ENCODE measurements at places on chromosomes 7 and 10.

DNA sequence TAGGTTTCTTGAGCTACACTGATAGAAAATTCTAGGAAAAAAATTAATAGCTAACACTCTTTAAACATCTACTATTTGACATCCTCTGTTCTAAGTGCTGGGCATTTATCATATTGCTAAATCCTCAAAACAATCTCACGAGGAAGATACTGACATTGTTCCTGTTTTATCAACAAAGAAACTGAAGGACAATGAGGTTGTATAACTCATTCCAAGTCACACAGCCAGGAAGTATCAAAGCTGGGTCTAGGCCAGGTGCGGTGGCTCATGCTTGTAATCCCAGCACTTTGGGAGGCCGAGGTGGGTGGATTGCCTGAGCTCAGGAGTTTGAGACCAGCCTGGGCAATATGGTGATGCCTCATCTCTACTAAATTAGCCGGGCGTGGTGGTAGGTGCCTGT lies 51.6 kb upstream of the IL6 start:
- DNase-seq, result no peak

DNA sequence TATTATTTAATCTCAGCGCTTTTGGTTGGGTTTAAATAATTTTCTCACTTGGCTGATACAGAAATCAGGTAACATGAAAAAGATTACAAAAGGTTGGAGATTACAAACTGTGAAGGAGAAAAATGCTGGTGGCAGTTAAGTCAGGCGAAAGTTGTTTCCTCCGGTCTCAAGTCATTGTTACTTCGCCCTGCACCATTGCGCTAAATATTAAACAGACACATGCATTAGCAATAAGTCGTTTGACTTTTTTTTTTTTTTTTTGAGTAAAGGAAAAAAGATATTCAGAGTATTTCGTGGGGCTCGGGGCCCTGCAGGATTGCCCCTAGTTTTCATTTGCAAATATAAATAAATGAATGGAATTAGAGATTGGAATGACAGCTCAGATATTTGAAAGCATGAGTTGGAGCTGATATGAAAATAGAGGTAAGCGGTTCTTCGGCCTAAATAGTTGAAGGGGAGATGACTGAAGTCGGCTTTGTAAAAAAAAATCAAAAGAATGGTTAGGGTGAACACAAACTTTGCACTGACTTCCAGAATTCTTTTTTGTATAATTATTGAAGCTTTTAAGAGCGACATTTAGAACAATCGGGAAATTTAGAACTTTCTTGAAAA lies 914 bp downstream of the SDHAF3 start:
- no peak for DNase-seq

- DNase-seq, result no peak
These were observed 228.2 kb downstream of the AHR start for GRCh38 chr7:17526621-17527020.

- DNase-seq, result no peak
These were observed 566.0 kb upstream of the FOXK1 start for GRCh38 chr7:4115941-4116610.

DNA sequence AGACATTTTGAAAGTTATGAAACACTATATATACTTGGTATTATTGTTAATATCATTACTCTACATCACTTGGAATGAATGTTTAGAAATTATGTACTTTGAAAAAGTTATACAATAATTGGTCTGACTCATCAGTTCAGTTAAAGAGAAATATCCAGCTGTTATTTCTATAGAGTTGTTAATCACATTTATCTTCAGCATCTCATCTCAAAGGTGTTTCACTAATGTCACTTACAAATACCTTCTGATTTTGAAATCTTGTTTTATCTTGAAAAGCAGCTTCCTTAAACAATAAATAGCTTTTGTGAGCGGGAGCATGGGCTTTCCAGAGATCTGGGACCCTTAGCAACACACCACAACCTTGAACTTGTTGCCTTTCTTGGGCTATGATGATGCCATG lies 205.2 kb downstream of the PCLO start:
- no peak for DNase-seq

DNA sequence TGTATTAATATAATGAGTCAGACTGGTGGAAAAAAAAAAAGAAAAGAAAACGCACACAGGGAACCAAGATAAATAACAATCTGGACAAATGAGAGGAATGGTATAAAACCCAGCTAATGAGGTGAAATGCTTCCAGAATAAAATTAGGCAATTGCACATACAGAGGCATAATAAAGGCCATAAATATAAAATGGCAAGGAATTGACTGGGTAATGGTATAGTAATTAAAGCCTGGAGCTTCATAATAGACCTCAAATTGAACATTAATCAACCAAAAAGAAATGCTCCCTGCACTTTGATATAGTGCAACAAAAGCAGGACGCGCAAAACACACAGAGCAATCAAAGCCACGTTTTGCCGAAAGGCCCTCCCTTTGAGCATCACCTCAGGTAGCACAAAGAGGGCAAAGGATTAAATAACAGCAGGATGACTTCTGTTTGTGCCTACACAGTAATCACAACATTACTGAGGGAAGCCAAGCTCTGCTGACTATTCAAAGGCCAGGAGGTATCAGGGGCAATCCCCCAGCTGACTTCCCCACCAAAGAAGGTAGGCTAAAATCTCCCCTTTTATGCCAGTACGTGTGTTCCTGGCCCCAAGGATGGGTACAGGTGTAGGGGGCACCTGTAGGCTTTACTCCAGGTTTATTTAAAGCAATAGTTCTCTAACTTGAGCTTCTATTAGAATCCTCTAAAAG lies 343.7 kb downstream of the ELMO1 start:
- DNase-seq, result peak; percentile 62

GRCh38 chr10:130553826-130554225 lies 417.6 kb downstream of the GLRX3 start:
- peak; percentile 4 for DNase-seq

DNA sequence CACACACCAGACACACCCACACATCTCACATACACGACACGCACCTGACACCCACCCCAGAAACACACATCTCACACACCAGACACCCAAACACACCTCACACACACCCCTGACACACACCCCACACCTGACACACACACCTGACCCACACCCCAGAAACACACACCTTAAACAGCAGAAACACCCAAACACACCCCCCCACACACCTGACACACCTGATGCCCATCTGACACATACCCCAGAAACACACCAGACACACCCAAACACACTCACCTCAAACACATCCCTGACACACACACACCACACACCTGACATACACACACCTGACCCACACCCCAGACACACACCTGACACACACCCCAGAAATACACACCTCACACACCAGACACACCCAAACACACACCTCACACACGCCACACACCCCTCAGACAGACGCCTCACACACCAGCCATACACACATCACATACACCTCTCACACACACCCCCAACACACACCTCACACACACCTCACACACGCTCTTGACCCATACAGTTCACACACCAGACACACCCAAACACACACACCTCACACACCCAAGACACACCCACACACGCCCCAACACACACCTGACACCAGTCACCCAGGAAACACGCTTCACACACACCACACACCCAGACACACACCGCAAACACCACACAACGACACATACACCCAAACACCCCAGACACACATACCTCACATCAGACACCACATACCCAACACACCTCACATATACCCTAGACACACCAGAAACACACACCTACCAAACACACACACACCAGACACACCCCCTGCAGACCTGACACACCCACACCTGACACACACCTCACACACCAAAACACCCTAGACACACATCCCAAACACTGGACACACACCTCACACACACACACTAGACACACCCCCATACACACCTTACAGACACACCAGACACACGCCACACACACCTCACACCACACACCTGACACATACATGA lies 1.7 kb upstream of the CALY start:
- no peak for DNase-seq

DNA sequence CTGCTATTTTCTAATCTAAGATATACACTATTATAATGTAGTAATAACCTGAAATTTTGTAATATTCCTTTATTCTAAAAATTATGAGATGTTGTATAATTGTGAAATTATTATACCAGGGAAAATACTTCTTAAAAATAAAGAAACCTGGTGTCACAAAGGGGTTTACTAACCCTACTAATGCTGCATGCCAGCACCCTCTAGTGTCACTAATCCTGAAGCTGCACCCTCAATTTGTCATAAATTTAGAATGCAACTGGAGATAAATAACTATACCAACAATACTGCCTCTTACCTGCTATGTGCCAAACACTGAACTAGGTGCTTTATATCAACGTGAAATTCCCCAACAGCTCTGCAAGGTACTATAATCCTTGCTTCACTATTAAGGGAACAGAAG lies 30.8 kb downstream of the TM9SF3 start:
- no peak for DNase-seq
